ENCODE measurements at places on chromosomes 5 and 9.

GRCh38 chr9:72457366-72457765 lies 64.0 kb upstream of the TMC1 start:
- DNase-seq = no peak
- no peak overlapping the region for H3K4me3 ChIP-seq
- H3K4me1 ChIP-seq = no peaks in the 10 kb centered on the region

GRCh38 chr9:76394960-76395252 lies 680 bp upstream of the RFK start:
- peak overlapping the region; percentile 54 for H3K27ac ChIP-seq
- no peaks in the 10 kb centered on the region for H3K27me3 ChIP-seq
- H3K4me1 ChIP-seq = no peaks in the 10 kb centered on the region
- H3K36me3 ChIP-seq = peaks cover 16% of the 10 kb centered on the region
- peak overlapping the region; percentile 71 for H3K4me3 ChIP-seq
- no peak for DNase-seq

DNA sequence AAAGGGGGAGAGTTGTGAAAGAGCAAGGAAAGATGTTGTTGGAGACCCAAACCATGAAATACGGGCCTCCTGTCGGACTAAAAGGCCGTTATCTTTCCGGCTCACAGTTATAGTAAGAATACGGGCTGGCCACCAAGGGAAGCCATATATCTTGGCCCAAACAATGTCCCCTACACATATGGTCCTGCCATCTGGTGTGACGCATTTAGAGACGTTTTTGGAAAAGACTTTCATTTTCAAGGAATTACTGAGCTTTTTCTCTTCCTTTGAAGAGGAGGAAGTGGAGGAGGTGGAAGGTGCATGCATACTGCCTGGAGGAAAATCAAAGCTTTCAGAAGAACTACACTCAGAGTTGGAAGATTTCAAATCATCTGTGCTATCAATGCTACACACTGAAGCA lies 26.7 kb downstream of the PWWP2A start:
- no peak for DNase-seq
- no peak overlapping the region for H3K4me3 ChIP-seq
- no peaks in the 10 kb centered on the region for H3K27me3 ChIP-seq
- no peak overlapping the region for H3K27ac ChIP-seq

DNA sequence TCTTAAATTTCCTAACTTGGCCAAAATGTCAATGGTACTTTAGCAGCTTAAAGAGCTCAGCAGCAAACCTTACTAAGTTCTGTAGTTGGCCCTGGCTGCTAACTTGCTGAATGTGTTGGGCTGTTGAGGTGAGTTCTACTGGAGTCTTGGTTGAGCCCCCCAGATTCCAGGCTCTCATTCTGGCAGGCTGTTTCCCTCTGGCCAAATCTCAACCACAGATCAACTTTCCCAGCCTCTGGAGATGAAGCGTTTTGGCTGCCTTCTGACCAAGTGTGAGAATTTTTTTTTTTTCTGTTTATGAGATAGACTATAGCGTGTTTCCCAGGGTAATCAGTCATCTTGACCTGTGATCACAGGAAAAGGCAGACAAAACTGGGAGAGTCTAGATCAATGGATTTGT lies 343.7 kb downstream of the EBF1 start:
- H3K4me1 ChIP-seq = no peaks in the 10 kb centered on the region
- no peak for DNase-seq
- H3K27ac ChIP-seq = no peak overlapping the region
- H3K4me3 ChIP-seq = no peak overlapping the region

DNA sequence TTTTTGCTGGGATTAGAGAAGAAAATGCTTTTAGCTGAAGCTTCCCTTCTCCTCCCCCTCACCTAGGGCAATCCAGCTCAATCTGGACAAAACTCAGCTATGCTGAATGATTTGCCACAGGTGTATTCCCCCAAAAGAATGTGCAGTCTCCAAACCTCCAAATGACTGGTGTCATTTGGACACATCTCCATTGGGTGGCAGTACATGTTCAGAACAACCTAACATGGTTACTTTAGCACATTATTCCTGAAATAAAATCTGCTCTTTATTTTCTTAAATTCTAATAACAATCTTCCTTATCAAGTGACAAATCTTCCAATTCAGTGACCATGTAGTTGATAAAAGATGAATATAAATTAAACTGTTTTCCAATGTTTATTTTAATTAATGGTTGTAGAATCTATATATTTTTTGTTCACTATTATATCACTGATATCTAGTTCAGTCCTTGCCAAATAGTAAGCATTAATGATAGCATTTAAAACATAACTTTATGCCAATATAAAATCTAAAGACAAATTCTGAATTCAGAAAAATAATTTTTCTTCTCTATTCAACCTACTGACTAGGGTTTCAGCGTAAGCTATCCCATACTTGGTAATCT lies 61.3 kb upstream of the MOCS2 start:
- no peak for DNase-seq
- H3K27me3 ChIP-seq = no peaks in the 10 kb centered on the region
- H3K4me3 ChIP-seq = no peak overlapping the region
- H3K4me1 ChIP-seq = peaks cover 7% of the 10 kb centered on the region

DNA sequence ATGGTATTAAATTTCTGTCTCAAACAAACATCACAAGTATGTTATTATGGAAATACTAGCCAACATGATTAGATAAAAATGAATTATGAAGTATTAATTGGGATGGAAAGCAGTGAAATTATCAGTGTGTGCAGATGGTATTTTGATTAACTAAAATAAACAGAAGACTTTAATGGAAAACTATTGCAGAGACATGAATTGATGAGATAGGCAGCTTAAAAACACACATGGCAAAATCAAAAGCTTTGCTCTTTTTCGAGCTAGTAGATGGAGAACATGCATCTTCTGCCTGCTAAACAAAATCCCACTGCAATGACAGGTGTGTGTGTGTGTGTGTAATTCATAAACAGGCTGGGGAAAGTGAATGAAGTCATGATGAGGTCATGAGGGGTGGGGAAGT lies 426.2 kb downstream of the MTRR start:
- no peak for DNase-seq
- H3K36me3 ChIP-seq = no peaks in the 10 kb centered on the region
- peaks cover 12% of the 10 kb centered on the region for H3K27me3 ChIP-seq
- H3K4me1 ChIP-seq = no peaks in the 10 kb centered on the region
- H3K4me3 ChIP-seq = no peak overlapping the region

DNA sequence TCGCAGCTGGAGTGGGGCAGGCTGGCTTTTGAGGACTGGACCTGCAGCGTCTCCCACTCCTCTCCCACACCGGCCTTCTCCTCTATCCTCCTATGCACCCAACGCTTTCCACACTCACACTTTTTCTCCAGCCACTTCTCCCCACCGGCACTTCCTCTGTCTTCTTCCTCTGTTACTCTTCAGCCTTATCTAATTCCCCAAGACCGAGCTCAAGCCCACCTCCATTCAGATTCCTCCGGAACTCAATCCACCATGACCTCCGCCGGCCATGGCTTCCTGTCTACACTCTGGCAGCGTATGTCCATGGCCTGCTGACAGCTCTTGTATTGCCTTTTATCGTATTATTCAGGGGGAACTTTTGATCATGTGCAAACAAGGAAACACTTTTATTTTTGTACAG lies 545 bp upstream of the OR2V1 start:
- peaks cover 12% of the 10 kb centered on the region for H3K4me1 ChIP-seq
- peak; percentile 44 for DNase-seq
- H3K27ac ChIP-seq = no peak overlapping the region
- no peak overlapping the region for H3K4me3 ChIP-seq
- H3K36me3 ChIP-seq = no peaks in the 10 kb centered on the region

DNA sequence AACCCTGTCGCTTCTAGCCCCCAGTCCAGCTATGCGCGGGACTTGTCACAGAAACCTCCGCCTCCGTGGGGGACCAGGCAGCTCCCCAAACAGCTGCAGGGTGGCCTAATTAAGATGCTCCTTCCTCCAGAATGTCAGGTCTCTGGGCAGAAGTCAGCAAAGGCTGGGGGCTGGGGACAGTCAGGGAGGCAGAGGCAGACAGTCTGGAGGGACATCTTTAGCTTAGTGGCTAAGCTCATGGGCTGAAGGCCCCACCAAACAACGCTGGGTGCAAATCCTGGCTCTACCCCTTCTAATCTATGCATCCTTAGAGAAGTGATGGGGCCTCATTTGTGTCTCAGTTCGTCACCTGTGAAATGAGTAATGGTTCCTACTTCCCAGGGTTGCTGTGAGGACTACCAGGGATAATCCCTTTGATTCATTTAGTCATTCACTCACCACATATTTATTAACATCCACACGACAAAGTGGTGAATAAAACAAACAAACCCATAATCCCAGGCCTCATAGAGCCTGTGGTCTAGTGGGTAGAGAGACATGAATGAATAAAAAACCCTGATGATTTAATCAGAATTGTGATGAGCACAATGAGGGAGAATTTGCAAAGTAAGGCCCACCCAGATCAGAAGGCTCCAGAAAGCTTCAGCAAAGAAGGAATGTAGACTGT lies 20.2 kb upstream of the MED27 start:
- H3K36me3 ChIP-seq = no peaks in the 10 kb centered on the region
- H3K27me3 ChIP-seq = peaks cover 4% of the 10 kb centered on the region
- H3K27ac ChIP-seq = no peak overlapping the region
- H3K4me3 ChIP-seq = no peak overlapping the region

GRCh38 chr9:129250786-129251185 lies 72.7 kb upstream of the IER5L start:
- H3K36me3 ChIP-seq = no peaks in the 10 kb centered on the region
- H3K4me3 ChIP-seq = no peak overlapping the region
- H3K27me3 ChIP-seq = no peaks in the 10 kb centered on the region
- DNase-seq = peak; percentile 3
- no peaks in the 10 kb centered on the region for H3K4me1 ChIP-seq
- H3K27ac ChIP-seq = no peak overlapping the region

DNA sequence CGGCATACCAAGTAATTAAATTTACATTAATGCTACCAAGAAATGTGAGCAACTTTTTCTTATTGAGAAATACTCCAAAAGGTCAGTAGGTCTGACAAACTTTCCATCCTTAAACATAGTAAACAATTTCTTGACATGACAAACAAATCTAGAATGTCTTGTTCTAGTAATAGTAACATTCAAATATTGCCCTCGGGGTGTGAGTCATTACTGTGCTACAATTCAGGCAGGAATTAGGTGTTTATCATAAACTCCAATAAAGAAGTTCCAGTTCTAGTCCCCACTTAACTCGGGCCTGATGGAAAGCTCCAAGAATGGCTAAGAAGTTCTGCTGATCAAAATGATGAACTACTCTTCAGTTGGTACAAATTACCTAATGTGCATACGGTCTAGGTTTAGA lies 235.6 kb upstream of the TUSC1 start:
- no peak overlapping the region for H3K27ac ChIP-seq
- H3K4me3 ChIP-seq = no peak overlapping the region
- DNase-seq = no peak

- no peaks in the 10 kb centered on the region for H3K27me3 ChIP-seq
- H3K4me1 ChIP-seq = peaks cover 5% of the 10 kb centered on the region
- no peak overlapping the region for H3K27ac ChIP-seq
- no peak for DNase-seq
Observed at GRCh38 chr5:150440948-150441812, 8.4 kb downstream of the RPS14 start.
